Stimulated activated CD4-positive, alpha-beta T cell treated with anti-CD3 and anti-CD28 coated beads, TNF-alpha, amount 100 ng/mL, for 4 hours (primary cell): ENCODE measurements at places on chromosomes 12 and 14.

DNA sequence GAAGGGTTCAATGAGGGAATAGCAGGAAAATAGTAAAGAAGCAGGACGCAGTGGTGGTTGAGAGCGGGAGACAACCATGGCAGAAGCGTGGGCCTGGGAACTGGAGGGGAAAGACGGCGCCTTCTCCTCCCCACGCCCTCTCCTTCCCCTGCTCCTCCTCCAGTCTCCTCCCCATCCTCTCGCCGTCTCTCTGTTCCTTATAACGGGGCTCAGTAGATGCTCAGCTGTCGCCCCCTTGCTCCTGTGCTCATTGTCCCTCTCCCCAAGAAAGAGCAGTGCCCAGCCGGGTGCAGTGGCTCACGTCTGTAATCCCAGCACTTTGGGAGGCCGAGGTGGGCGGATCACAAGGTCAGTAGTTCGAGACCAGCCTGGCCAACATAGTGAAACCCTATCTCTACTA is 142.0 kb downstream of the BCL11B start:
- no peak for DNase-seq

DNA sequence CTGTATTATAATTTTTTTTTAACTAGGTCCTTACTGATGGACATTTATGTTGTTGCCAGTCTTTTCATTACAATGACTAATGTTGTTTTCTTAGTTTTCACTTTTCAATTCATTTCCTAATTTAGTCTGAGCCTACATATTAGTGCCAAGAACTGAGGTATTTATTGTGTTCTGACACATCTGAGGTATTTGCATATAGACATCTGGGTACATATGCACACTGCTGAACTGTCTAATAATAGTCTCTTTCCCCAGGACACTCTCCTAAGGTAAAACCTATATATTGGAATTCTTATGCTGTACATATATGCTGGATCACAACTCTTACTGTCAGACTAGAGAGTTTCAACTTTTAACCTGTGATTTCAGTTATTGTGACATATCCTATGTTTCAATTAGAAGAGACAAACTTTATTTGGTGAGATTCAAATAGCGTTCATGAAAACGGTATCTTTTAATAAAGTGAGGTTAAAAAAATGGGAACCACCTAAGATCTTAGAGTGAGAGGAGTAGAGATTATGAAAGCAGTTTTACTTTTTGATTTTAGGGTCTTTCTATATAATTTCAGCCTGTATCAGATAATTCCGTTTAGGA is 263.2 kb downstream of the RAD51B start:
- no peak for DNase-seq

- DNase-seq: no peak
Observed at GRCh38 chr12:59194794-59195193, 274.5 kb upstream of the LRIG3 start.

- no peak for DNase-seq
Observed at GRCh38 chr14:100582496-100583165, 4.6 kb downstream of the BEGAIN start.

DNA sequence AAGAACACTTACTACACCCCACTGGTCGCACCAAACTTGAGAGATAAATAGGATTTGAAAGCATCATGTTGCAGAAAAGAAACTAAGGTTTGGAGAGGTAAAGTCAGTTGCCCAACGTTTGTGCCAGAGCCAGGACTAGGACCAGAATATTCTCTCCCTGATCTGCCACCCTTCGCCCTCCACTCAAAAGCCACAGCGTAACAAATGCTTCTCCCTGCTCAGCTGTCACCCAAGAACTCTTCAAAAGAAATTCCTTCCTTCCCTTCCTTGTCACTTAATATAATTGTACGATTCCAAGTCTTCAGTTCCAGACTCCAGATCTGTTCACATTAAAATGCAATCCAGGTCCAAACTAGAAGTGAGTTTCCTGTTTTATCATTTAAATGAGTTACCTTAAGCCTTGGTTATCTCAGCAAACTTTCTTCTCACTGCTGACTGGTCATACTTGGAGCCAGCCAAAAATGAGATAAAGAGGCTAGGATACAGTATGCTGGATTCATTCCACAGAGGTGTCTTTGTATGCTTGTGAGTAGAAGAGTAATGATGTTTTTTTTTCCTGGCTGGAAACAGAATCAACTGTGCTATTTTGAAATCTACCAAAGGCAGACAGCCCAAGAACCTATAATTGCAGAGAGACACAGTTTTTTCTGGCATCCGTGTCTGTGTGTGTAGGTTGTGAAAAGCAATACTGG is 12.8 kb upstream of the PPFIBP1 start:
- DNase-seq: no peak

DNA sequence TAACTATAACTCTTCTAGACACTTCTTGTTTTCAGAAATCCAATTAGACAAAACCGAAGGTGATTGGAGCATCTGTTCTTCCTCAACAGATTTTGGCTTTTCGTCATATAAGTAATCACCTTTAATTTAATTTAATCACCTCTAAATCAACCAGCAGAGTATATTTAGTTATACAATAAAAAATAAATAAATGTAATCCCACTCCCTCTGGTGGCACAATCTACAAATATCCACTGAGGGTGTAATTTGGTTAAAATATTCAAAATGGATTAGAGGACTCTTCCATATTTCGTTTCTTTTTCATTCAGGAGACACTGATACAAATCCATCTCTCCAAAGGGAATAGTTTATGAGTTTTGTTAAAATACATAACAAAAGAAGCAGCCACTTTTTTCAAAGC is 18.3 kb upstream of the SLC35F4 start:
- DNase-seq: no peak

DNA sequence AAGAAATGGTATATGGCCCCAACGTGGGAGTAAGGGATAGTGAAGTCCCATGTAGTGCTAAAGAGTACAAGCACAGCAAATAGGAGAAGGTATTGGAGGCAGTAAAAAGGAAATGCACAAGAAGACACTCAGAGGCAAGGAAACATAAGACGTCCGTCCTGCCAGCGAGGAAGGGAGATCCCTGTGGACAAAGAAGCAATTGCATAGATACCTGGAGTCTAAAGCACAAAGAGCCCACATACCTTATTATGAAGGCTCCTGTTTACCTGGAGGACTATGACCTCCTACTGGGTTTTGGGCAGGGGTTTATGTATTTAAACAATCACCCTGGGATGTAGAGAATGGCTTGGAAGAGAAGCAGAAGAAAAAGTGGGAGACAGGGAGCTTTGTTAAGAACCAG is 341.2 kb upstream of the DCN start:
- no peak for DNase-seq

GRCh38 chr12:130013771-130014484 is 110.1 kb upstream of the TMEM132D start:
- DNase-seq: no peak

GRCh38 chr12:5442251-5443006 is 10.5 kb downstream of the NTF3 start:
- DNase-seq: no peak

DNA sequence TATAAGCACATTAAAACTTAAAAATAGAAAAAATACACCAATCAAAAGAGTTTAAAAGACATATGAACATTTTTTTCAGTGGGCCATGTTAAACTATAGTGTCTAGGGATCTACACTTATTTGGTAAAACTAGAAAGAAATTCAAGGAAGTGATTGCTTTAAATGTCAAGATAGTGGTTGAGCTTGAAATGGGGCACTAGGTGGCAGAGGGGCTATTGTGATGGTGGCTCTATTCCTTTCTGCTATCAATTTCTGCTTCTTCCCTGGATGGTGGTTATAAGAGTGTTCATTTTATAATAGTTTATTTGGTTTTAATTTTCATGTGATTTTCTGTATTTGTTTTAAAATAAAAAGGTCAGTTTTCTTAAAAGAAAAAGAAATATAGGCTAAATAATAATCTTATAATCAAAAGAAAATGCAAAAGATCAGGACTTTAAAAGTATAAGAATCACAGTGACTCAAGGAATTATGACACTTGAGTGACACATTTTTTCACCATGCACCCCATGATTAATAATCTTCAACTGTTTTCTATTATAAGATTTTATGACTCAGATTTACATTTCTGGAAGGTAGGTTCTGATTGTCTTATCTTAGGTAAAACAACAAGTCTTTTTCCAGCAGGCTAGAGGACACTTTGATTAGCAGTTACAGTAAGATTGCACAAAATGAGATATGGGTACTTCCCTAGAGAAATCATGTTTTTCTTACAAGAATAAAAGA is 137.5 kb downstream of the FSCB start:
- no peak for DNase-seq

- no peak for DNase-seq
Observed at GRCh38 chr14:105062048-105062433, 3.2 kb downstream of the GPR132 start.

DNA sequence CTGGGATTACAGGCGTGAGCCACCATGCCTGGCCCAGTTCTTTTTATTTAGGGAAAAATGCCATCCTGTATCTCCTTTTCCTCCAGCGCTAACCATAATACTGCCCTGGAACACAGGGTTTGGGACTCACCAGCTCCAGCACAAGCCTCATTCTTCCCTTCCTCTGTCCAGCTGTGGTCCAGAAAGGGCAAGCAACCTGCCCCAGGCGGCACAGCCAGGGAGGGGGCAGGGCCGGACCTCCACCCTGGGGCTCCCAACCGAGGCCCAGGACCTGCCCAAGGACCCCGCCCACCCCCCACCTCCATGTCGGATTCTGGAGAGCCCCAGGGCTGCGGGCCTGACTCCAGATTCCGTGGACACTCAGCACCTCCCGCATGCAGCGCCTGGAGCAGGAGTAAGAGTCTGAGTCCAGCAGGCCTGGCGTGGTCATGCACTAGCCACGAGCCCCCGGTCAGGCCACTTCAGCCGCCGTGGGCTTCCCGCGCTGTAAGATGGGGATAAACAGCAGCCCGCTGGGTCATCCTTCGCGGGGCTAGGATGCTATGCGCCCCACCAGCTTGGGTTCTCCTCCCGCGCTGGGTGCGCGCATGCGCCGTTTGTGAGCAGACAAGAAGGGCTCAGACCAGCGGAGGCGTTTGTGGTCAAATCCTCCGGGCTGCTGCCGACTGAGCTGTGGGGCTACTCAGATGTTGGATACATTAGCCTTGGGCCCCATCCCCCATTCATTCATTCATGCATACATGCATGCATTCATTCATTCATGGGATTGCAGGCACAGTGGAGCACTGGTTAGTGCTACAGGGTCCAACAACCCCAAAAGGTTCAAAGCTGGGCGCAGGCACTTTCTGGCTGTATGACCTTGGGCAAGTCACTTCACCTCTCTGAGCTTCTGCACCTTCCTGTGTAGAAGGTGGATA is 16.3 kb downstream of the TMEM119 start:
- DNase-seq: no peak

DNA sequence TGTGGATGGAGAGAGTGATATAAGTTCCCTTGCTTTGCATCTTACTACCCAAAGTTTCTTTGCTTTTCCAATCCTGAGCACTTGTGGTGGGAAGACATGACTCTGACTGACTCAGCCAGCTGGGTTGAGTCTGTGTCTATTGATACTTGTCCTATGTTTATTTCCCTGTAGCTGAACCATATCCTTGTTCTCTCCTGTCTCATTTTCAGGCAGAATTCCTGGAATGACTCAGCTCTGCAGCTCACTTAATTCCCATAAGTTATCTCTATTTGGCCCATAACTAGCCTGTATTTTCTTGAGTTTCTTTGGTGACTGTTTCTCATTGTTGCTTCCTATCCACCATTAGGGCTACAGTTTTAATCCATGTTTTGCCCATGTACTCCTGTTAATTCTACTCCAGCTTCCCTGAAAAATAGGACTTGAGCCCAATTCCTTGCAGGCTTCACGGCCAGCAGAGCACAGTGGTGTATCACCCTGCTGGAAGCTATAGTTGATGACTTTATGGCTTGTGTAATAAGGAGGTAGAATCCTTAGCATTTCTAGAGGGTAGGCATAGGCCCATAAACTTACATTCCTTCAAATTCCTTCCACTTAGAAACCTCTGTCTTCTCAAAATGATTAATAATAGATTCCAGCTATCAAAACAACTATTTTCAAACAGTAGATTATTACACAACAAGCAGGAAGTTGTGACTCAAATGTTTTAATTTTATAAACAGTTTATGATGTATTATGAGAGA is 183.1 kb downstream of the TMTC3 start:
- DNase-seq: no peak

DNA sequence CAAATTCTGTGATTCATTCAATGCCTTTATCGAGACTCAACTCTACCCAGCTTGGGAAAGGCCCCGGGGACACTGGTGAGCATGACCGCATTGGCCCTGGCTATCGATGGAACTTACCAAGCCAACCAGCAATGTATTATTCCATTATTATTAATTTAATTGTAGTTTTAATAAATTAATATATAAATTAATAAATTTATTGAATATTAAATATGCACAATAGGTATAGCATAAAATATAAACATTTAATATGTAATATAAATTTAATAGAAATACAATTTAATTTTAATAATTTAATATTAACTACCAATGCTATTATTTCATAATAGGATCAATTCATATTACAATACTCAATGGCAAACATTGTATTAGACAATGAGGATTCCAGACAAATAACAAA is 163.4 kb downstream of the DPF3 start:
- no peak for DNase-seq

GRCh38 chr12:3313066-3313465 is 177.9 kb upstream of the PRMT8 start:
- no peak for DNase-seq

DNA sequence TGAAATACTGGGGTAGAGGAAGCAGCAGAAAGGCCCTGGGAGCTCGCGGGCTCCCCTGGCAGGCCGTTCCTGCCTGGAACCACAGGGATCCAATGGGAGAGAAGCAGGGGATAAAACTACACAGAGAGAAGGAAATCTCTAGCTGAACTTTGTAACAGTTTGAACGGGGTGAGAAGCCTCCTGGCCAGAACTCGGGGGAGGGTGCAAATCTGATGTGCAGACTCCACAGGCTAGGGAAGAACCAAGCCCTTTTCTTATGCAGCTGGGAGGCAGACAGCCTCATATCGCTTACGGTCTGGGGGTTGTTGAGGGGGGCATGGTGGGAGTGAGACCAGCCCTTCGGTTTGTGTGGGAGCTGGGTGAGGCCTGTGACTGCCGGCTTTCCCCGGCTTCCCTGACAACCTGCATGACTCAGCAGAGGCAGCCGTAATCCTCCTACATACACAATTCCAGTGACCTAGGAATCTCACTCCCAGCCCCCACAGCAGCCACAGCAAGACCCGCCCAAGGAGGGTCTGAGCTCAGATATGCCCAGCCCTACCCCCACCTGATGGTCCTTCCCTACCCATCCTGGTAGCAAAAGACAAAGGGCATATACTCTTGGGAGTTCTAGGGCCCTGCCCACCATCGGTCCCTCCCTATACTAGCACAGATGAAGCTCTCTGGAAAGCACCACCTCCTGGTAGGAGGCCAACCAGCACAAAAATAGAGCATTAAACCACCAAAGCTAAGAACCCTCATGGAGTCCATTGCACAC is 143.0 kb downstream of the TMTC1 start:
- DNase-seq: no peak

GRCh38 chr12:92039046-92039445 is 106.6 kb downstream of the BTG1 start:
- DNase-seq: no peak

GRCh38 chr14:89327771-89328212 is 89.2 kb downstream of the FOXN3 start:
- no peak for DNase-seq

GRCh38 chr12:18899678-18900317 is 161.9 kb downstream of the CAPZA3 start:
- no peak for DNase-seq
